ENCODE measurements at places on chromosomes 11 and 22.

- no peak overlapping the region for H3K4me3 ChIP-seq
- H3K27me3 ChIP-seq: peaks cover 2% of the 10 kb centered on the region
- no peak for DNase-seq
- no peak overlapping the region for H3K27ac ChIP-seq
- no peaks in the 10 kb centered on the region for H3K36me3 ChIP-seq
Observed at GRCh38 chr22:30210235-30210909, 36.2 kb downstream of the LIF start.

GRCh38 chr22:33894515-33894914, 25.8 kb downstream of the LARGE1 start:
- H3K36me3 ChIP-seq: no peaks in the 10 kb centered on the region
- no peak overlapping the region for H3K4me3 ChIP-seq
- DNase-seq: no peak
- H3K27me3 ChIP-seq: no peaks in the 10 kb centered on the region
- H3K4me1 ChIP-seq: peaks cover 17% of the 10 kb centered on the region
- H3K27ac ChIP-seq: no peak overlapping the region

DNA sequence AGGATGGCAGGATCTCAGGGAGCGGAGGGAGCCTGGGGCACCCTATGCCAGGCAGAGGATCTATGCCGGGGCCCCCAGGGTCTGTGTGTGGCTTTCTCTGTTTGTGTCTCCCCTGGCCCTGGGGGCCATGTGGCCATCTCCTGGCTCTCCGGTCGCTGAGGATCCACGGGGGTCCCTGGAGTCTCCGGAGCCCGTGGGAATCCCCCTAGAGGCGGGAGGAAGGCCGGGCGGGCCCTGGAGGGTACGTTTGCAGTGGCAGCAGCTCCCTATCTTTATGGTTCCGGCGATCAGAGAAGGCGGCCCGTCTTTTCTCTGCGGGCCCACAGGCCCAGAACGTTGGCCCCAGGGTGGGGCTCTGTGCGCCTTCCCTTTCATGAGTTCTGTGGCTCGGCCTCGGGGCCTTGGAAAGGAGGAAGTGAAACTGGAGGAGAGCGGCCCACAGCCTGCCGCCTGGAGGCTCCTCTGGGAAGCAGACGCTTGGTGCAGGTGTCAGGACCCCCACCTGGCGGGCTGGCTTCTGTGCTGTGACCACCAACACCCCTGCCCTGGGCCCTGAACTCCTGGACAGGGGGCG, 82.1 kb downstream of the KCNQ1 start:
- no peak overlapping the region for H3K27ac ChIP-seq
- no peaks in the 10 kb centered on the region for H3K4me1 ChIP-seq
- H3K4me3 ChIP-seq: no peak overlapping the region
- no peak for DNase-seq
- no peaks in the 10 kb centered on the region for H3K27me3 ChIP-seq

- H3K36me3 ChIP-seq: no peaks in the 10 kb centered on the region
- H3K27ac ChIP-seq: peak overlapping the region; percentile 73
- peak overlapping the region; percentile 7 for H3K4me3 ChIP-seq
- H3K4me1 ChIP-seq: peaks cover 7% of the 10 kb centered on the region
- no peaks in the 10 kb centered on the region for H3K27me3 ChIP-seq
- no peak for DNase-seq
Observed at GRCh38 chr11:66958956-66959274, 732 bp upstream of the PC start.

DNA sequence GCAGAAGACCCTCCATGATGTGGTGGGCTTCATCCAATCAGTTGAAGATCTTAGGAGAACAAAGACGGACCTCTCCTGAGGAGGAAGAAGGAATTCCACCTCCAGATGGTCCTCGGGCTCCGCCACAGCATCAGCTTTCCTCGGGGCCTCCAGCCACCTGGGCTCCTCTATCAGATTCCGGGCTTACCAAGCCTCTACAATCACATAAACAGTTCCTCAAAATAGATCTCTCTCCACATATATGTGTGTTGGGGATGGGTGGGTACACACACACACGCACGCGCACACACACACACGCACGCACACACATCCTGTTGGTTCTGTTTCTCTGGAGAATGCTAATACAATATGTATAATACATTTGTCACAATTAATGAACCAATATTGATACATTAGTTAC, 18.8 kb upstream of the NLRP6 start:
- no peaks in the 10 kb centered on the region for H3K36me3 ChIP-seq
- no peaks in the 10 kb centered on the region for H3K4me1 ChIP-seq
- no peak overlapping the region for H3K4me3 ChIP-seq

- H3K36me3 ChIP-seq: no peaks in the 10 kb centered on the region
- no peaks in the 10 kb centered on the region for H3K27me3 ChIP-seq
- no peak for DNase-seq
- no peak overlapping the region for H3K27ac ChIP-seq
Observed at GRCh38 chr11:104275992-104276391, 112.0 kb upstream of the PDGFD start.

Measured in liver (tissue), 10 donors.